CD4-positive, alpha-beta T cell treated with Interleukin-12 subunit alpha and Interleukin-12 subunit beta, for 1 hour (primary cell): ENCODE measurements at places on chromosomes 2 and 18.

DNA sequence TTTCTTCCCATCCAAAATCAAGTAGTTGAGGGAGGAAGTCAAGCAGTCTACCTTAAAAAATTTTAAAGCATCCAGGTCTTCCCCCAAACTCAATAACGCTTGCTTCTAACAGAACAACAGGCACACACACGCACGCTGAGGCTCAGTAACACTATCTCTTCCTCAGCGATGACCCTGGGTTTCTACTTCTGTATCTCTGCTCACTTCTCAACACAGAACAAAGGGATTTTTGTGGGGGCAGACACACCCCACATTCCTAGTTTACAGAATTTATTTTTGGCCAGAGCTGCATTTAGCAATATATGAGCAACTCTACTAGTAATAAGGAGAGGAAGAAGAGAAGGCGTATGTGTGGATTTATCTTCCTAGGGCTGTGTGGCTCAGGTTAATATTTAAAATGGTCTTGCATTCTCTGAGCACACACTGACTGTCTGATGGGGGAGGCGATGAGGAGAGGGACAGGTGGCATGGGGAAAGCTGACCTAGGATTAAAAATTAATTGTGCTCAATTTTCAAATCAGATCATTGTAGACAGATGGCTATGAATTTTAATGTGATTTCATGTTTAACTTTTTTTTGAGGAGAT lies 71.3 kb upstream of the PPM1B start:
- no peak for DNase-seq

DNA sequence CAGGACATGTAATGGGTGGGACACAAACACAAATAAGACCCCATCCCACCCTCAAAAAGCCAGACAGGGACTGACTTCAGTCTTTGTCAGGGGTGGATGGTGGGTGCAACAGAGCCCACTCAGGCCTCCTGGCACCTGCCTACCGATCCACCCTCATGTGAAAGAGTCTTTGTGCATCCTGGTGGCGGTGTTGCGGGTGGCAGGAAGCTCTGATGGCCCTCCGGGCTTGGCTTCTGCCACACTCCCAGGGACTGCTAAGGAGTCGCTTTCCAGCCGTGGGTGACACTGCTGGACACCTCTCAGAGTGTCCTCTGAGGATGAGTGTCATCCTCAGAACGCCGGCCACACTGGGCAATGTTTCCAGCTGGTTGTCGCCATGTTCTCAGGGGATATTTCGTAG lies 92.6 kb downstream of the LDLRAD4 start:
- no peak for DNase-seq

- DNase-seq = no peak
Observed at GRCh38 chr2:235810846-235811245, 317.0 kb downstream of the AGAP1 start.

DNA sequence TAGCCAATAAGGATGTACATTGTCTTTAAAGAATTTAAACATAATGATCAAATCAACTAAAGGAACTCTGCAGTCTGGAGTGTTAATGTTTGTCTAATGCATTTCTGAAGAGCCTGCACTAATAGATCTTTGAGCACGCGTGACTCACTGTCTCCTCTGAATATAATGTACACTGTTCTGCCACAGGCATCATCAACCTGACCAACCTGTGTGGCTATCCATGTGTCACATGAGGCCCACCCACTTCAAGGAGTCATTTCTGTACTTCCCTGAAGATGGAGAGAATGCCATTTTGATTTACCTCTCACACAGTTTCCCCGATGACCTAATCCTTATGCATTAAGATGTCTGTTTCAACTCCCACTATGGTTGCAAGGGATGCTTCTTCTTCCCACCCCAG lies 434.0 kb upstream of the SPHKAP start:
- DNase-seq = no peak

GRCh38 chr2:65634304-65634703 lies 201.9 kb upstream of the SPRED2 start:
- DNase-seq = no peak

GRCh38 chr18:76951456-76952247 lies 129.3 kb downstream of the ZNF236 start:
- DNase-seq = no peak

DNA sequence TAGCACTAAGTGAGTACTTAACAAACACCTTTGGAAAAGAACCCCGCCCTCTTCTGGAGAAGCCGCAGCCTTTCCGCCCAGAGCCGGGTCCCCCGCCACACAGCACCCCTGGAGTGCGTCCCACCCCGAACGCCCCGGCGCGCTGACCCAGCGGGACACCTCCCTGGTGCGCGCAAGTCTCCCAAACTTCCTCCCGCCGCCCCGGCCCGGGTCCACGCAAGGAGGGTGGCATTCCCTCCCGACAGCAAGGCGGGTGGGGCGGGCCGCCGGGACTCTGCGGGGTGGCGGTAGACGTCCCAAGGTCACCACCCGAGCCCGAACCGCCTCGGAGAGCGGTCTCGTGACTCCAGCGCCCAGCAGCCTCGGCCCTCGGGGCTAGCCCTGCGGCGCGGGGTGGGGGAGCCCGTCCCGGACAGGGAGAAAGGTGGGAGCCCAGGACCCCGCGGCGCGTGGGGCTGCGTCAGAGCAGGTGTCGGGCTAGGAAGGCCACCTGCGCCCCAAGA lies 598 bp downstream of the CCDC93 start:
- peak; percentile 23 for DNase-seq

- DNase-seq = no peak
Observed at GRCh38 chr2:165950438-165950837, 3.1 kb downstream of the TTC21B start.

- no peak for DNase-seq
Observed at GRCh38 chr18:49723648-49724180, 89.6 kb downstream of the ACAA2 start.

DNA sequence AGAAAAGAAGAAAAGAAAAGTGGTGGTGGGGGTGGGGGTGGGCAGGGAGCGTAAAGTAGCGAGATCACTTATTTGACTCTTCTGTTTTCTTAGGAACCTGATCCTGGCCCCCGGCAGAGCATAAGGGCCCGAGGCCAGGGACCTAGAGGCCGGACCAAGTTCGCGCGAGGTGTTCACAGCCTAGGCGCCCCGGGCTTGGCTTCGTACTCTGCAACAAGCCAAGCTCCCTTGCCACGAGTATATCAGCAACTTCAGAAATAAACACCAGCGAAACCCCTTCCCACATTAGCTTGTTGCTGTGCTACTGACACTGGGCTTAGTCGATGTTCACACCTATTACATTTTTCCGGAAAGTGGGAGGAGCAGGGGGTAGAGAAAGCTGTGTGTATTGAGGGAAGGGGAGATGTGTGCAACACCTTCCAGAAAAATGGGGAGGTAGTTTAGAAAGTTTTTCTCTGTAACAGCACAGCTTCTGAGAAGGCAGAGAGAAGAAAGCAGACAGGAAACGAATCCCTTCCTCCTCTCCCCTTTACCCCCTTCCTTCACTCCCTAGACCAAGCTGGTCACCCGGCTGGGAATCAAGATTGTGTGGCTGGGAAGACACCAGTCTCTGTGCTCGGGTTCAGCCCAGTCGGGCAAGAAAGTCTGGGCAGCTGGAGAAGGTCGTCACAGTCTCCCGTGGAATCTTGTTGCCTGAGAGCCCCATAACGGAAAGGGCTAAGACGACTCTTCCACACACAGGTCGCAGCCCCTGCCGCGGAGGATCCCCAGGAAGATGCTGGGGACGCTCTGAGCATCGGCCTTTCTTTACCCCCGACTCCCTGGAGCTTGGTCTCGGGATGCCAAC lies 12.0 kb upstream of the SATB2 start:
- no peak for DNase-seq

DNA sequence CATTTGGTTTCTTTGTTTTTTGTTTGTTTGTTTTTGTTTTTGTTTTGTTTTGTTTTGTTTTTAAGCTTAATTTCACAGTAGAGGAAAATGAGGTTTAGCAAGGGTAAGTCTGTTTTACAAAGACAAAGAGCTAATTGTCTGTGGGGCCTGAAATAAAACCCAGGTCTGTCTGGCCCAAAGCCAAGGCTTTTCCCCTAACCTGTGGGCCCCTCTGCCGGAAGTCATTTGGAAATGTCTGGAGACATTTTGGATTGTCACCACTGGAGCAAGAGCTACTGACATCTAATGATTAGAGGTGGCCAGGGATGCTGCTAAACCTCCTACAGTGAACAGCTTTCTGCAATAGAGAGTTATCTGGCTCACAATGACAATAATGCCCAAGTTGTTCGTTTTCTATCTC lies 167.2 kb downstream of the MAP2 start:
- no peak for DNase-seq

GRCh38 chr18:72378016-72378415 lies 166.1 kb downstream of the CBLN2 start:
- no peak for DNase-seq

GRCh38 chr2:101340141-101340551 lies 31.6 kb upstream of the RNF149 start:
- DNase-seq = no peak

GRCh38 chr18:40040574-40040973 lies 1914.5 kb upstream of the PIK3C3 start:
- DNase-seq = no peak

GRCh38 chr2:239251971-239252370 lies 148.8 kb downstream of the HDAC4 start:
- DNase-seq = no peak

- no peak for DNase-seq
Observed at GRCh38 chr2:178008636-178009289, 63.8 kb downstream of the PDE11A start.

GRCh38 chr2:176130147-176130956 lies 847 bp downstream of the HOXD8 start:
- no peak for DNase-seq

DNA sequence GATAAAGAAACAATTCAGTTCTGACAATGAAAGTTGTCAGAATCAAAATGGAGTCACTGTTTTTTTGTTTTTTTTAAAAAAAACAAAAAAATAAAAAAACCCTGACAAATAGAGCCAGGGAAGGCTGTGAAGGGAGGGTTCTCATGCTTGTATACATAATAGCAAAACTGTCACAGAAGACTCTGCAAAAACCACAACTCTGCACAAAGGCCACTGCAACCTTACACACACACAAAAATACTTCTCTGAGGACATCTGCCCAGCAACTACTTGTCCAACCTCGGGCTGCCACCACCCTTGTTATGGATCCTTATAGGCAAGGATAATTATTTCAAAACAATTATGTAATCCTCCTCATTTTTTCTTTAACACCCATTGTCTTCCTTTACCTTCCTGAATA lies 41.9 kb upstream of the C2orf66 start:
- DNase-seq = no peak

GRCh38 chr2:140695155-140695554 lies 1435.7 kb downstream of the LRP1B start:
- DNase-seq = no peak

- DNase-seq = no peak
Observed at GRCh38 chr2:199228887-199229819, 228.6 kb downstream of the SATB2 start.

DNA sequence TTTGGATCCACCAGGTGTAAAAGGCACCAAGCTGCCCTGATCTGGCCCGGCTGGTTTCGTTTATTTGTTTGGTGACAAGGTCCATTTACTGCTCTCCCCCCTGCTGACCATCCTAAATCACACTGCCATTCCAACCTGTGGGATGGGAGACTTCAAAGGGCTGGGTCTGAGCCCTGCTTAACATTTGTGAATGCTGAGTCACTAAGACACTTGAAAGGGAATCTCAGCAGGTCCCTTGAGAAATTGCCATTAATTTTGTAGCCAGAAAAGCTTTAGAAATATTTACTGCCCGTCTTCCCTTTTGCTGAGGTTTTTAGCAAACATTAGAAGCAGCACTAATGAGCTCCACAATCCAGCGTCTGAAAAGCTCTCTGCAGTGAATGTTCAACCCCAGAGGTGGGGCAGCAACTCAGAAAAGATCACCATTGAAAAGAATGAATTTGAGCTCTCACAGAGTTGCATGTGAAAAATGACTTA lies 133.8 kb downstream of the ARL4C start:
- DNase-seq = no peak

- DNase-seq = no peak
Observed at GRCh38 chr2:160317181-160318099, 117.4 kb upstream of the ITGB6 start.

DNA sequence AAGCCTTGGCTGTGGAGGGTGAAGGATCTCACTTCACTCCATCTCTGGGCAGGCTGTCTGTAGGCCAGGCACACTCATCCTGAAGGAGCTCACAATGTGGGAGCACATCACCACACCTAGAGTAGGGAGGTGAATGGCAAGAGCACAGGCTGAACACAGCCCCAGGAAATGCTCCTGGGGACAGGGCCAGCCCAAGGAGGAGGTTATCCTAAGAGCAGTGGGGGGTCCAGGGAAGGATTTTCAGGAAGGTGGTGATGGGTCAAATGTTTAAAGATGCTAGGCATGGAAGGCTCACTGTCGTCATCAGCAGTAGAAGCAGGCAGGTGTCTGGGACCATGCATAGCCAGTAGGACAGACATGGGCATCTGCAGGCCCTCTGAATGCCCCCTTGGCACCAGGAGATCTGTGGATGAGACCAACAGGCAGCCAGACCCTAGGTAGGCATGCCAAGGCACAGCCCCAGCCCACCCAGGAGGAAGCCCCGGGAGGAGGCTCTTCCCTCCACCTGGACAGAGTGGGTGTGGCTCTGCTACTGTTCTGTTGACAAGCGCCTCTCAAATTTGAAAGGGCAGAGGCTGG lies 91.7 kb upstream of the RAB6C start:
- DNase-seq = no peak

- no peak for DNase-seq
Observed at GRCh38 chr2:217724471-217724870, 278.3 kb downstream of the TNS1 start.

- no peak for DNase-seq
Observed at GRCh38 chr18:35731701-35732100, 150.2 kb downstream of the GALNT1 start.

GRCh38 chr2:62270728-62271127 lies 74.8 kb downstream of the B3GNT2 start:
- DNase-seq = no peak

GRCh38 chr18:3491981-3492555 lies 42.1 kb downstream of the TGIF1 start:
- DNase-seq = no peak

DNA sequence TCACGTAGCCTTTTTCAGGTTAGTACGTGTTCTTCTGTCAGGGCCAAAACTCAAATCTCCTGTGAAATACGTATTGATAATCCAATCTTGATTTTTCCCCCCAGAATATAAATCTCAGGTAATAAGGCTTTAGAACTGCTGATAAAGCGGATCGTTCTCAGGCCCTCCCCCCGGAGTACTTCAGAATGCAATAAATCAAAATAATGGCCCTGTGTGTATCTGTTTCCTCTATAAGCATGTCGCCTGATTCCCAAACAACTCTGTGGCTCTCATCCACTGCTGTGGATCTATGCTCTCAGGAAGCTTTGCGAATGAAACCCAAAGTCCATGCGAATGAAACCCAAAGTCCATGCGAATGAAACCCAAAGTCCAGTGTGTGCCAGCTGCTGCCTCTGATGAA lies 49.4 kb downstream of the IMPA2 start:
- no peak for DNase-seq
